ENCODE measurements at places on chromosomes 7 and 10.

- DNase-seq, result no peak
Observed at GRCh38 chr7:65967361-65968155, 14.5 kb downstream of the GUSB start.

DNA sequence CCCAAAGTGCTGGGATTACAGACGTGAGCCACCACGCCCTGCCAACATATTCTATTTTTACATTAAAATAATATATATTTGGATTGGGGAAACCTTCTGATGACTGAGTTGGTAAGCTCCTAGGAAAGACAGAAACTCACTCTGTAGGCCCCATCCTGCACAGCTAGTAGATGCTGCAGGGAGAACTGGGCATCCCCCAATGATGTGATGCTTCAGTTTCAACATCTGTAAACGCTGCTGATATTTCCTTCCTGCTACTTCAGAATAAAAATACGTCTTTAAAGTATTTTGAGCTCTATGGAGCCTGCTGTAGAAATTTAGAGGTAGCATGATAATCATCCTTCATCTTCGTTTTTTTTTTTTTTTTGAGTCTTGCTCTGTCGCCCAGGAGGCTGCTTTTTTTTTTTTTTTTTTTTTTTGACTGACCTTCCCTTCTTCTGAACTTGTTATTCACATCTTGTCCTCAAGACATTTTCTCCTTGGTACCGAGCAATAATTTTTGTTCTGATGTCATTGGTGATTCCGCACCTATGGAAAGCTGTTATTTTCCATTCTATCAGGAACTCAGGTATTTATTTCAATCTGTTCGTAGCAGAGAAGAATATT, 21.8 kb upstream of the INPP5F start:
- DNase-seq, result no peak

DNA sequence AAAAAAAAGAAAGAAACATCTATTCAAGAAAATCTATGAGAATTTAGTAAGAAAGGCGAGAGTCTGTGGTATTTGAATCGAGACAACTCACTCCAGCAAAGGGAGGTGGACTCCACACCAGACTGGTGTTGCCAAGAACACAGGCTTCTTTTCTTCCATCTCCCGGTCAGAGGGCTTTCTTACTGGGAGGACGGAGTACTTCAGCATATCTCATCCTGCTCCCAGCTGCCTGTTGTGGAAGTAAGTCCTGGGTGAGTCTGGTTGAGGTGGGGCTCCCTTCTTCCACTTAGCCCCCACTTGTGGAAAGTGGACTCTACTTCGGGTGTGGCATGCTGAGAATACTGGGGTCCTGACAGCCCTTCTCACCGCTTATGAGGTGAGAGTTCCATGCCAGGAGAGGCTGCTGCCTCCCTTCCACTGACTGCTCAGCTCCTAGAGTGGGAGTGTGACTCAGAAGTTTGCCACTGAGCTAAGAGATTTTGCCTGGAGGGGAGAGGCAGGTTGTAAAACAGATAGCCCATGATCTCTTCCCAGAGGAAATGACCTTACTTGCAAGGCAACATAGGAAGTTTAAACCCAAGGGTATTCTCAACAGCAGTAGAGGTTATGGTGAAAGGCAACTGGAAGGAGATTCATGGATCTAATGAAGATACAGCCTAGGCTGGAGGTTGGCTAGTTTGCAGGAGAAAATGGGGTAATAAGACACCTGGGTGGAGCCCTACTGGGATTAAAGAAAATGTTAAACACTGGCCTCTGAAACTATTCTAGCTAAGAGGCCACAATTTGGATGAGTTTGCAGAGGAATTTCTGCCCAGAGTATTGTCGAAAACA, 3.5 kb upstream of the NACAD start:
- no peak for DNase-seq

- DNase-seq, result no peak
Observed at GRCh38 chr10:126068322-126068721, 172.0 kb downstream of the FANK1 start.

- no peak for DNase-seq
Observed at GRCh38 chr7:75950111-75950681, 35.2 kb downstream of the POR start.

DNA sequence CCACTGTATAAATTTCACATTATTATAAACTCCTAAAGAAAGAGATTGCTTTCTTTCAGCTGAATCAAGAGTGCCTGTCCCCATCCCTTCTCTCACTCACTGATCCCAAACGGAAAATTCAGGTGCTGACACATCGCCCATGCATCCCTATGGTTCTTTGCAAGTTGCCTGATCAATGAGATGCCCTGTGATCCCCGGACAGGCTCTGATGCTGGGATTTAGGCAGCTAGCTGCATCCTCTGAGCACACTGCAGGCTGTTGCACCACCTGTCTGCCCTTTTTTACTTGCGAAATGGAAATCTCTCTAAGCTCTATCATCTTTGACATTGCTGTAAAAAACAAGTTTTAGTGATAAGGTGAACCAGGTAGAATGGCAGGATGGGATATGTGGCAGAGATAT, 456.5 kb downstream of the GATA3 start:
- no peak for DNase-seq

DNA sequence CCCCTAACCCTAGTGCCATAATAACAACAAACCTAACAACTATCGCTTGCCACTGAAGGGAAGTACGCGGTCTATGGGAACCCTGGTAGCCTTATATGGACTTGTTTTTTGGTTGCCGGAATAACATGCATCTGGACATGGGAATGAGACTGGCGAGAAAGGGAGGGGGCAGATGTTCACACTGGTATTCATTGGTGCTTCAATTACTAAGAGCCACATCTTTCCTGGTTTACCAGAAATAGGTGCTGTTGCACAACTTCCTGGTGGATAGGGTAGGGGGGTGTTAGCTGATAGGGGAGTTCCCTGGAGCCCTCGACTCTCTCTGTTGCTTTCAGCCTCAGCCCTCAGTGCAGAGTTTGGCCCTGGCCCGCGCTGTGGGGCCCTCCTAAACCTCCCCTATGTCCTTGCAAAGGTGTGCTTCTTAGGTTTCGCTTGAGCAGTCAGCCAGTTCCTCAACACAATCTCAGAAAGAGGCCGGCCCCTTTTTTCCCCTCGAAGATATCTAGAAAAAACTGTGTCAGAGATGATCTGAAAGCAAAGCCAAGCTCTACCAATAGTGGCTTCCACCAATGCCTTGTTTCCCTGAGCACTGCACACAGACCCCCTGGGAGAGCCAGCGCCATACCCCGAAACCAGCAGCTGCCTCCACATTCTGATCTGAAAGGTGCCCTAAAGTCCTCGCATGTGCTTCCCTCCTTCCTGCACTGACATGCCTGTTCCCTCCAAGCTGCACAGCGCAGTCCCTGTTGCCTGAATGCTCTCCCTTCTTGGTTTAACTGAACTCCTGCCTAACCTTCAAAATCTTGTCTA, 13.5 kb downstream of the TBXAS1 start:
- DNase-seq, result no peak

- no peak for DNase-seq
Observed at GRCh38 chr7:157710396-157710795, 373.6 kb downstream of the DNAJB6 start.

- no peak for DNase-seq
Observed at GRCh38 chr10:78630944-78631838, 437.6 kb upstream of the ZMIZ1 start.

GRCh38 chr7:46089281-46089680, 168.2 kb upstream of the IGFBP3 start:
- no peak for DNase-seq

- no peak for DNase-seq
Observed at GRCh38 chr7:77409005-77409738, 7.0 kb downstream of the GSAP start.

GRCh38 chr7:50379082-50379481, 71.1 kb downstream of the FIGNL1 start:
- no peak for DNase-seq

GRCh38 chr10:28180654-28181053, 122.2 kb downstream of the MPP7 start:
- DNase-seq, result no peak

- DNase-seq, result no peak
Observed at GRCh38 chr7:13641714-13642113, 347.8 kb downstream of the ETV1 start.

- DNase-seq, result no peak
Observed at GRCh38 chr10:51654918-51655317, 44.5 kb downstream of the CSTF2T start.

DNA sequence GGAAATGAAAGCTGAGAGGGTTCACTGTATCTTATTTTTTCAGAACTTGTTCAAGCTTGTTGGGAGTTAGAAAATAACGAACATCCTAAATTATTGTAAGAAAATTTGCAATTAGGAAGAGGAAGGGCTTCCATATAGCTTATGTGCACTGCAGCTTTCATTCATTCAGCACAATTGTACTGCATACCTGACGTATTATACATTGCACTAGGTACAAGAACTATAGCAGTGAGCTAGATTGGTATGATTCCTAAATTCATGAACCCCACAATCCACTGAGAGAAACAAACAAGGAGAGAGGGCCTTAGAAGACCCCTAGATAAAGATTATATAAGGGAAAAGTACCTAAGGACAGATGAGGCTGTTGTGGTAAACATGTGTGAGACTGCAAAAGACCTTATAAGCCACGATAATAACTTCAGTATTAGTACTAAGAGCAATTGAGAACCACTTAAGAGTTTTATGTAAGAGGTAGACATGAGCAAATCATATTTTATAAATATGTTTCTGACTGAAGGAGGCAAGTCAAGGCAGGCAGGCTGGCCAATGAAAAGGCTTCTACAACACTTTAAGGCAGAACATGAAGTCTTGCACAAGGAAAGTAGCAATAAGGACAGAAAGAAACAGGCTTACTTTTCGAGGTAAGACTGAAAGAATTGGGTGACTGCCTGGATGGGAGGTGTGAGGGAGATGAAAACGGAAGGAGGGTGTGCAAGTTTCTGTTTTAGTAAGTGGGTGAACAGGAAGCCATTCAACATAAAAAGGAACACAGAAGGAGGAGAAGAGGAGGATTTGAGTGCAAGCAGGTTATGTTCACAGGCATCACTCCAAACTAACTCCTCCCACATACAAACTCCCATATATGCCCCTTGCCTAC, 77.9 kb upstream of the LRRN3 start:
- DNase-seq, result no peak

- DNase-seq, result no peak
Observed at GRCh38 chr10:6101181-6101580, 12.3 kb downstream of the RBM17 start.

- no peak for DNase-seq
Observed at GRCh38 chr10:111996103-111996502, 187.5 kb downstream of the GPAM start.

- DNase-seq, result no peak
Observed at GRCh38 chr10:71837098-71837827, 13.8 kb downstream of the PSAP start.

GRCh38 chr7:140260352-140261104, 83.7 kb upstream of the KDM7A start:
- no peak for DNase-seq

- DNase-seq, result no peak
Observed at GRCh38 chr10:70482982-70483760, 4.6 kb downstream of the PALD1 start.

- no peak for DNase-seq
Observed at GRCh38 chr10:86368046-86368445, 1.5 kb upstream of the GRID1 start.

GRCh38 chr7:9097565-9098060, 664.2 kb downstream of the NXPH1 start:
- no peak for DNase-seq

DNA sequence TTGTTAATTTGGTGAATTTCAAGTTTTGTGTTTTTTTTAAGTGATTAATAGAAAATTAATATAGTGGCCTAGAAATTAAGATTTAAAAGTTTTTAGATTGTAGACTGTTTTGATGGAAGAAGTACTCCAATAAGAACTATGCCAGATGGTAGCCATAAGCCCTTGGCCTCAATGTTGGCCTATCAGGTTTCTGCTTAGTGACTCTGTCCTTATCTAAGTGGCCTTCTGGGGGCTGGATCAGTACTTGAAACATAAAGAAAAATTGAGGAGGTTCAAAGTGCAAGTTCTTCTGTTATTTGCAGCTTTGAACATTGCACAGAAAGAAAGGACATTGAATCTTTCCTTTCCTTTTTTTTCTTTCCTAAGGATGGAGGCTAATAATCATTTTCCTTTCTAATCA, 9.9 kb downstream of the CCDC126 start:
- no peak for DNase-seq

GRCh38 chr10:88299787-88300186, 283.3 kb downstream of the RNLS start:
- no peak for DNase-seq

DNA sequence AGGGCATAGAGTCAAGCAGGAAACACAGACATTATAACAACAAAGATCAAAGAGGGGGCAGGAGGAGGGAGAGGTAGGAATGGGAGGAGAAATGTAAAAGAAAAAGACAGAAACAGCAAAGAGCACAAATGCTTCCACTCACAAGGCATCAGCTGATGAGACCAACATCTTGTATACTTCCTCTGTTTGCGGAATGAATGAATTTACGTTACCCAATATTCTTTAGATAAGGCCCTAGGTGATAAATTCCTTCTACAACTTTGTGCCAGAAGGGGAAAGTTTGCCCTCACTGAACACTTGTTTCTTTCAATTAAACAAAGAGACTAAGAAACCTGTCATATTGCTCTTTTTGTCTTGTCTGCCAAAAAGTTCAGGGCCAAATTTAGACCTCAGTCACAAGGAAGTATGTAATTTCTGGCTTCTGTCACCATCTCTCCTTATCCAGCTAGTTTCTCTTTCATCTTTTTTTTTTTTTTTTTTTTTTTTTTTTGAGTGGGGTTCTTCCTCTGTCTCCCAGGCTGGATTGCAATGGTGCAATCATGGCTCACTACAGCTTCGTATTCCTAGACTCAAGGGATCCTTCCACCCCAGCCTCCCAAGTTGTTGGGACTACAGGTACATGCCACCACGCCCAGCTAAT, 116.4 kb upstream of the NANOS1 start:
- no peak for DNase-seq

DNA sequence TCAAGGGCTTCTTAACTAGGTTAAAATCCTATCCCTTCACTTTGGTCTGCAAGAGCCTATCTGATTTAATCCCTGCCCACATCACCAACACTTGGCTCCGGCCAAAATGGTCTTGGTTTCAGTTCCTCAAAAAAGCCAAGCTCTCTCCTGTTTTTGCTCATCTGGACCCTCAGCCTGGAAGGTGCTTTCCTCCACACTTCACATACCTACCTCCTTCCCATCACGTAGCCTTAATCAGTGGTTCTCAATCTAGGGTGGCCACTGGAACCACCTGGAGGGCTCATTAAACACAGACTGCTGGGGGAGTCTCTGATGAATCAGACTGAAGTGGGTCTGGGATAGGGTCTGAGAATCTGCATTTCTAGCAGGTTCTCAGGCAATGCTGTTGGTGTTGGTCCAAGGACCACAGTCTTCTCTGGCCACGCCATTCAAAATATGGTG, 227.0 kb upstream of the AOAH start:
- no peak for DNase-seq

DNA sequence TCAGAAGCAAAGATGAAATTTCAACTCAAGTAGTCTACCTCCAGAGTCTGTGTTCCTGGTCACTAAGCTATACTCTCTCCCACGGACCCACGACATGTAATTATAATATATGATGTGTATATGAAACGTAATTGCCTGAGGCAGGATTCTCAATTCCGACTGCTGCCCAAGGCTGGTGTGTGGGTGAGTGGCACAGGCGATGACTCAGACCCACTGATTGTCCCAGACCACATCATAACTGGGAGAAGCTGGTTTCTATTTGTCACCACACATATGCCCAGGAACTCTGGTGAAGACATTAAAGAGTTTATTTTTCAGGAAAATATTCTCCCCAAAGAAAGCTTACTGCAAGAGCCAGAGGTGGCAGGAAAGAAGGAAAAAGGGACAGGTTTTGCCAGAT, 219.3 kb downstream of the JAZF1 start:
- no peak for DNase-seq

GRCh38 chr7:82598958-82599357, 155.4 kb upstream of the CACNA2D1 start:
- no peak for DNase-seq

GRCh38 chr7:140533394-140533872, 54.1 kb upstream of the MKRN1 start:
- DNase-seq, result no peak
